ENCODE measurements at places on chromosomes 3 and 15. TPM values are rescaled to one million over a fixed set of nuclear protein-coding genes. Genes with fewer than 3 reads are reported as not detected.
A peak's percentile ranks its signal among the peaks of the same experiment; 100 is the strongest.

Gene TLR9
- total RNA-seq, result not detected

DNA sequence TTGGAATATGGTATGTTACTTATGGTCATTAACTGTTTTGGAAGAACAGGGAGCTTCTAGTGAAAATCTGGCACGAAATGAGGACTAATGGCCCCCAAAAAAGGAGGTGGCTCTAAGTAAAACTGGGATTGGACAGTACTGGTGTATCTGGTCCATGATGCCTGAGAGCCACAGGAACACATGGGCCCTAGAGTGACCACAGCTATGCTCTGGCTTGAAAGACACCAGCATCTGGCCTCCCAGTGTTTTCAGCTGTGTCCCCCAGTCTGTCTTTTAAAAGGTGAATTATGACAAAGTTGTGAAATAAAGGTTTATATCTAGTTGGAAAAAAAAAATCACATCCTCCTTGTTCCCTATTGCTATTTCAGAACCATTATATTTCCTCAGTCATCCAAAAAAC, 64.5 kb downstream of the GSK3B start:
- DNase-seq, result no peak

DNA sequence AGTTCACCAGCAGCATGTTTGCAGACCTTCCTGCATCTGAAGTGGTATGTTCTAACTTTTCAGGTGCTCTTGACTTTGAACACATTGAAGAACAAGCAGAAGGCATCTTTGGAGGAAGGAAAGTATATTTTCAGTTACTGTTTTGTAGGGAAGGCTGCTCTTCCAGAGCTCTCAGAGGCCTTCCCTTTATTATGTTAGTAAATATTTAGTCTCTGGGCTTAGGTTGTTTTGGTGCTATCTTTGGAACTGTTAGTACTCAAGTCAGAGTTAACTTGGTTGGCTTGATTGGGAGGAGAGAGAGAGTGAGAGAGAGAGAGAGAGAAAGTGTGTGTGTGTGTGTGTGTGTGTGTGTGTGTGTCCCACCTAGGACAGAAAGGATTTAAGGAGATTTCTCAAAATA, 188.2 kb downstream of the ITPR1 start:
- DNase-seq, result no peak

- DNase-seq, result peak; percentile 26
Observed at GRCh38 chr3:86801921-86802320, 189.0 kb downstream of the VGLL3 start.

All from RPMI7951 (cell line).